ENCODE measurements at places on chromosomes 13 and 19.

DNA sequence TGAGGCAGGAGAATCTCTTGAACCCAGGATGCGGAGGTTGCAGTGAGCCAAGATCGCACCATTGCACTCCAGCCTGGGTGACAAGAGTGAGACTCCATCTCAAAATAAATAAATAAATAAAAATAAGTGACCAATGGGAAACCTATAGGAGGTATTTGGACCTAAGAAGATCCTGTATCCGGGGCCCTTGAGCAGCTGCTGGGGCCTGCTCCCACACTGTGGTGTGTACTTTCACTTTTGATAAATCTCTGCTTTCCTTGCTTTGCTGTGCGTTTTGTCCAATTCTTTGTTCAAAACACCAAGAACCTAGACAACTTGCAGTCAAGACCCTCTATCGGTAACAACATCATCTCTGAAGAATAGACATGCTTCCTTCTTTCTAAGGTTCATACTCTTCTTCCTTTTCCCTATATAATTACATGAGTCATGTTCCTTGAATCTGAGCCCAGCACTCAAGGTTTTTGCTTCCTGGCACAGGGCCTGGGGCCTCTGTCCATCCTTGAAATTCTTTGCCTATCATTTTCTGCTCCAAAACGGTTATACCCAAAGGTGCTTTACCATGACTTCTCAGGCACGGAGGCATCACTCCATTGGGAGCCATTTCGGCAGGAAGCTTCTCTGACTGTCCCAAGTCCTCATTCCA, 14.2 kb upstream of the PNMA8C start:
- no peak for DNase-seq

GRCh38 chr19:23783636-23784035, 24.9 kb upstream of the ZNF681 start:
- no peak for DNase-seq

DNA sequence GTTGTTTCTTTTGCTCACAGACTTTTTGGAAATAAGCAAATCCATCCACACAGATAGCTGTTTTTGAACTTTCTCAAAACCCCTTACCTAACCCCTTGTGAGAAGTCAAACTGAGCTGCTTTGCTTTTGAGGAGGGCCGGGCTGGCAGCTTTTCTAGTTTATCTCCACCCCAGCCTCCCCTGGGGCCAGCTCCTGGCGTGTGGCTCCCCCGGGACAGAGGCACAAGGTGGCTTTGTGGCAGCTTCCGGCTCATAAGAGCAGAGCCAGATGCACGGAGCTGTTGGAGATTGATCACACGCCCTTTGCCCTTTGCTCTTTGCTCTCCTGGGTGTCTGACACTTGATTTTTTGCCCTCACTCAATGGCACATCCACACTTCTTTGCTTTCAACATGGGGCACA, 24.9 kb upstream of the RNF113B start:
- peak; percentile 28 for DNase-seq

DNA sequence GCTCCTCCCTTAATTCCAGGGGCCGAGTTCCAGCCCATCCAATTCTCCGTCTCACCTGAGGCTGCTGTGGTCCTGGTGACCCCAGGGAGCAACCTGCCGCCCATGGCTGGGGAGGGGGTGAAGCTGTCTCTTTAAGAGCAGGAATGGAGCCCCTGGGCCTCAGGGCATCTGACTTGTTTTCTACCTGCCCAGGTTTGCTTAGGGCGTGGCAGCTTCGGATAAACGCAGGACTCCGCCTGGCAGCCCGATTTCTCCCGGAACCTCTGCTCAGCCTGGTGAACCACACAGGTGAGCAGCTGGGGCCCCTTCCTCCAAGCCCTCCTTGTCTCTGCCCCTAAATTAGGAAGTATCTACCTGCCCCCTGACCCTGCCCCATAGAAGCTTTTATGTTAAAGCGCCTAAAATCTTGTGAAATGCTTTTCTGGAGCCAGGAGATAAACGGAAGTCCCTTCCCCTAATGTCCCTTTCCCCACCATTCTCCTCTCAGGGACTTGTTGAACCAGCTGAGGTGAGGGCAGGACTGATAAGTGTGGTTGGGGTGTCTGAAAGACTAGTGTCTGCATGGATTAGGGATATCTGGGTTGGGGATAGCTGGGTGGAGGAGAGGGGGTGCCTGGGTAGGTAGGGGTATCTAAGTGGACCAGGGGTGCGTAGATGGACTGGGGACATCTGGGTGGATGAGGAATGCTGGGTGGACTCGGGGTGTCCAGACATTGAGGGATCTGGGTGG, 614 bp downstream of the FXYD3 start:
- DNase-seq, result no peak

GRCh38 chr19:51094696-51095279, 12.1 kb upstream of the KLK14 start:
- DNase-seq, result peak; percentile 30

GRCh38 chr13:62747152-62747551, 1331.5 kb upstream of the PCDH20 start:
- DNase-seq, result no peak

DNA sequence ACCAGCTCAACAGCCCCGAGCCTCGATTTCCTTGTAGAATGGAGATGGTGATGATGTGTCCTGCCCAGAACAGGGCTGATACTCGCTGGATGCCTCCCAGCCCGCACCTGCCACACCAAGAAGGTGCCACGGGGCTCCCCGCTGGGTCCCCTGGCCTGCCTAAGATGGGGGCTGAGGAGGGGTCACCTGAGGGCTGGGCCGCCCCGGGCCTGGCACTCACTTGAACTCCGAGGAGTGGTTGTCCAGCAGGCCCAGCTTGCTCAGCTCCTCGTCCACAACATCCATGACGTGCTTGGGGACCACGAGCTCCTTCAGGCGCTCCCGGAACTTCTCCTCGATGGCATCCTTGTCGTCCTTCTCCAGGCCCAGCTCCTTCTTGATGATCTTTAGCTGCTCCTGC, 14.4 kb downstream of the LONP1 start:
- no peak for DNase-seq

GRCh38 chr19:13086341-13086740, 16.3 kb downstream of the LYL1 start:
- no peak for DNase-seq

DNA sequence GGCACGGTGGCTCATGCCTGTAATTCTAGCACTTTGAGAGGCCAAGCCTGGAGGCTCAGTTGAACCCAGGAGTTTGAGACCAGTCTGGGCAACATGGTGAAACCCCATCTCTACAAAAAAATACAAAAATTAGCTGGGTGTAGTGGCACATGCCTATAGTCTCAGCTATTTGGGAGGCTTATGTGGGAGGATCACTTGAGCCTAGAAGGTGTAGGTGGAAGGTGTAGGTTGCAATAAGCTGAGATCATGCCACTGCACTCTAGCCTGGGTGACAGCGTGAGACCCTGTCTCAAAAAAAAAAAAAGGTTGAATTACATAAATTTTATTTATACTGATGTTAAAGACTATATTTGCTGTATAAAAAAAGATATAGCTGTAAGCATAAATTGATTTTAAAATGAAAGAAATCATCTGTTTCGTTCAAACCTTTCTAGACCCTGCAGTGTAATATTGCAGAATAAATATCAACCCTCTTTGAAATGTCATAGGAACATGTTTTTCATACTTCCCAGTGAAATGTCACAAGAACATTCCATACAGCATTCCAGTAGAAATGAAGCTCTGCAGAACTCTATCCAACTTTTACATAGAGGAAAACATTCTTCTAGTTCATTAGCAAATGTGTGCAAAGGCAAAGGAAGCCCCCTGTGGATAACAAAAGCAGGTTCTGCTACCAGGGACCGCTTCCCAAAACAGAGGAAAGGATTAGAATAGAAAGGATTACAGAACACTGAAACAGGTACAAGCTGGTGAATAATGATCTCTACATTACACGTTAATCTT, 76.0 kb downstream of the CAB39L start:
- DNase-seq, result no peak

- DNase-seq, result no peak
Observed at GRCh38 chr13:100824366-100824765, 149.8 kb upstream of the TMTC4 start.

DNA sequence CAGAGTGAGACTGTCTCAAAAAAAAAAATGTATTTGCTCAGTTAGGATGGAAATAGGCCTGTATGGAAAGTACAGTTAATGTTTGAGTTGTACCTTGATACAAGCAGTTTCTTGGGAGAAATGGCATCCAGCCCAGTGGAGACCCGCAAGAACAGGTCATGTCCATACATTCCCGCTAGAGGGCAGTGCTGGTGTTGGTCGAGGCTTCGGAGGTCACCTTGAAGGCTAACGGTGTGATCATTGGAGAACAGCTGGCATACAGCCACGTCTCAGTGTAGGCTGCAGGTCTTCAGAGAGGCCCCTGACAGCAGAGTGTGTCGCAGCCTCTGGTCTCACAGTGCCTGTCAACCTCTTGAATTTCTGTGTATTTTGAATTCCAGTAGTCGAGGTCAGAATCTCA, 7.5 kb downstream of the ZNF610 start:
- peak; percentile 64 for DNase-seq

- peak; percentile 94 for DNase-seq
Observed at GRCh38 chr13:114281351-114282040, at the start of gene UPF3A. Gene UPF3A, plus strand, starts transcription at chr13:114281601. Its CDS starts 39 bp downstream, at chr13:114281640.

- no peak for DNase-seq
Observed at GRCh38 chr19:45243144-45243732, 2.0 kb downstream of the EXOC3L2 start.
